Left kidney (tissue), 8 donors: ENCODE measurements at places on chromosomes 1 and 21. TPM values are rescaled to one million over a fixed set of nuclear protein-coding genes. Genes with fewer than 3 reads are reported as not detected.

DNA sequence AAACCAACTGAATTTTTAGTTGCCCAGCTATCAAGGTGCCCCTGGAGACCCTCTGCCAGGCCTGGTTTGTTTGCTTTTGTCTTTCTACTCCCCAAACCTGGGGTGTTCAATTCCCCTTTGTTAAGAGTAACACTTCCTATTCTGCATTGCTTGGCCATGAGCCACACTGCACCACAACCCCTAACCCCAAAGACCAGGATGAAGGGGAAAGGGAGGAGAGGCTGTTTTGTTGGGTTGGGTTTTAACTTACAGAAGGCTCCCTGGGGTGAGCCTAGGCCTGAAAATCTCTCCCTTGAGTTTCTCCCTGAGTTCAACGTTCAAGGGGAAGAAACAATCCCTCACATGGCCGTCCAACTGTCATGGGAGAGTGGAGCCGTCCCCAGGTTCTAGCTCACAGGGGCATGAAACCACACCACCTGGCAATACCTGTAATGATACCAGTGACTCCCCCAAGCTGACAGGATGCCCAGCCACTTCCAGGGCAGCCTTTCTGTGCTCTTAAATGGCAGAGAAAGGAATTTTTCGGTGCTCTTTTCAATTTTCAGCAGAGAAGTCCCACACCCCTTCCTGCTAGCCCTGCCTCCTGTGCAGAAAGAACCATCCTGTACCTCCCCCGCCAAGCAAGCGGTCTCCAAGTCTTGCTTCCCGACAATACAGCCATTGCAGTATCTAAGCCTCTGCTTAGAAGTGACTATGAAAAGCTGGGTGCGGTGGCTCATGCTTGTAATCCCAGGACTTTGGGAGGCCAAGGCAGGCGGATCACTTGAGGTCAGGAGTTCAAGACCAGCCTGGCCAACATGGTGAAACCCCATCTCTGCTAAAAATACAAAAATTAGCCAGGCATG lies 14.9 kb downstream of the SLC45A3 start:
- no peak for DNase-seq

GRCh38 chr1:8147956-8148355 lies 121.8 kb upstream of the ERRFI1 start:
- no peak for DNase-seq

The PLEKHN1 gene
- 0.20 TPM for polyA plus RNA-seq

The FNDC10 gene
- 2.4 TPM for polyA plus RNA-seq

DNA sequence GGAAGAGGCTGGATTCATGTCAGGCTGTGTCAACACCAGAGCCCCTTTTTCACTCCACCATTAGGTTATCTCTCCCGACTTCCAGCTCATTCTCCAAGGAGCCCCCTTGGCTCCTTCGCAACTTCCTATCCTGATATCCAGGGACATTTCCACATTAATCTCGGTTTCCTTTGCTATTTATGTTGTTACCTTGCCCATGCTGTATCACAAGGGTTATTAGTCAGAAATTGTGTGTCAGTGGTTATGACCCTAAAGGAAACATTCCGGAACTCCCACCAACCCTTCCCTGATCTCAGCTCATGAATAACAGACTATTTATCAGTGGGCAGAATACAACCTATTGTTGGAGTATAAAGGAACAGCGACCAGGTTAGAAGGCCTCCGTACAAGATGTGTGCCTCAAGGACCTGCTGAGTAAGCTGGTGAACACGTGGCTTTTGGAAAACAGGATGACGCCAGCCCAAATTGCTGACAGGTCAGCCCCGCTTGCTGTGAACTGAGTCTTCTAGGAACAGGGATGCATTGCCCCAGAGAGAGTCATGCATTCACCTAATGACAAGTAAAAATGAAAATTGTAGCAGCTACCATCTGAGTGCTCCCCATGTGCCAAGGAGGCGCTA lies 121.5 kb downstream of the PLPP3 start:
- no peak for DNase-seq

The FHAD1 gene
- 3.7 TPM for polyA plus RNA-seq

DNA sequence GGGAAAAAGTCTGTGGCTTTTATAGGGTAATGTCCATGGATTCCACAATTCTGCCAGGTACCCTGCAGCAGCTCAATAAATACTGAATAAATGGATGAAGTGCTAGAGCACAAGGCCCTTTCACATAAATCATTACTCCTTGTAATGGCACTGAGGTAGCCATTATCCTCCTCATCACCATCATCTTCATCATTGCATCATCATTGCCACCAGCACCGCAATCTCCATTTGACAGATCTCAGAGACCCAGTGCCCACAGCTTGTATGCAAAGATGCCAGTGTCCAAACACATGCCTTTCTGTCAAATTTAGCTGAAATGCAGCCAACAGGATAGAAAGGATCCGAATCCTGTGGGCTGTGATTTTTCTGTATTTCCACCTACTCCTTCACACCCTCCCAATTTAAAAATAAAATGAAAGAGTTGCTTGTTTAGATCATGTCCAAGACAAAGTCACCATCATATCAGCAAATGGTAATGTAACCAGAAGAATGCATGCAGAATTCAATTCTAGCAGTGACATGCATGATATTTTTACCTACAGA lies 17.4 kb downstream of the DAB1 start:
- no peak for DNase-seq

DNA sequence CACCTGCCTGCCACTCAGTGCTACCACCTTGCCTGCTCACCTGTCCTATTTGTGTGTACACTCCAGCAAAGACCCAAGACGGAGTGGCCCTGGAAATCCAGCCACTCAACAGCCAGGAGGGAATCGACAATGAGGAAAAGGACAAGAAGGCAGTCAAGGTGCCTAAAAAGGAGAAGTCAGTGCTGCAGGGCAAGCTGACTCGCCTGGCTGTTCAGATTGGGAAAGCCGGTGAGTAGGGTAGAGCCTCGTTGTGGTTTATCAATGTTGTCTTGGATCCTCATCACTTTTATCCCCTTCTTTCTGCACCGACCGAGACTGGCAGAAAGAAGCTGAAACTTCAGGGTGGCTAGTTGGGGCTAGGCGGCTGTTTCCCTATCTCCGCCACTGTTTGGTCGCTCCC lies 61.4 kb upstream of the LAX1 start:
- DNase-seq, result no peak

DNA sequence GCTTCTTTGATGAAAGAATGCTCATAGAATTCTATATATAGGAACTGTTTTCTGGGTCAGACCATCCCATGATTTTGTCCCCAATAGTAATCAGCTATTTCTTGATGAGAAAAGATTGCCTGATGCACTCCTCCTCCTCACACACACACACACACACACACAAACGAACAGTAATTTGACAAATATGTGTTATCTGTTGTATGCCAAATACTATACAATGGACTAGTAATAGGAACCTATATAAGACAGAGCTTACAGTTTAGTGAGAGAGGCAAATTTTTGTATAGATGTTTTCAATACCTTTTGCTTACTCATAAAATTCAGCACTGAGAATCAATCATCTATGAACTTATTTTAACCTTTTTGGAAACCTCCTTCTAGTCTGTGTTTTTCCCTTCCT lies 76.8 kb downstream of the PLA2G4A start:
- DNase-seq, result no peak

The OR2L13 gene
- polyA plus RNA-seq, result not detected

DNA sequence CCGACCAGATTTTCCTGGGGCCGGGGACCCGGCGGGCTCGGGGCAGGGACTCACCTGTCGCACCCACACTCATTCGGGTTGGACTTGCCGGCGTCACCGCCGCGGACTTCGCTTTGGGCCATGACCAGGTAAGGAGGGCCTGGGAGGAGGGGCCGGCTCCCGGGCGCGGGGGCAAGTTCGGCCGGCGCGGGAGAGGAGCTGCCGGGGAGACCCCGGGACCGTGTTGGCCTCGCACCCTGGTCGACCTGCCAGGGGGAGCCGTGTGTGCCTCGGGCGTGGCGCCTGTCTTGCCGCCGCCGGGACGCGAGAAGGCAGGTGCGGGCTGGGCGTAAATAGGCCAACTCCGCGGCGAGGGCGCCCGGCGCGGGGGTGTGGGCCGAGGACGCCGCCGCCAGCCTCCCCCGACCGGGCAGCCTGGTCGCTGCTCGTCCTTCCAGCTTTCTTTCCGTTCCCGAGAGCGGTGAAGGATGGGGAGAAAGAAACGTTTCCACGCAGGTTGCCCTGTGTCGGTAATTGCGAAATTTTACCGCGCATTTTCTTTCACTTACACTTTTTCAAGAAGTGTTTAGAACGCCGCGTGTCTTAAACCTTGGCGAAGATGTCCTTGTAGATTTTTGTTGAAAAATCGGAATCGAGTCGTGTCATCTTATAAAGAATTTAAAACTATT lies 558 bp downstream of the USP1 start:
- DNase-seq, result no peak

The PADI2 gene
- 2.7 TPM for polyA plus RNA-seq

The CLCA2 gene
- 0.05 TPM for polyA plus RNA-seq

DNA sequence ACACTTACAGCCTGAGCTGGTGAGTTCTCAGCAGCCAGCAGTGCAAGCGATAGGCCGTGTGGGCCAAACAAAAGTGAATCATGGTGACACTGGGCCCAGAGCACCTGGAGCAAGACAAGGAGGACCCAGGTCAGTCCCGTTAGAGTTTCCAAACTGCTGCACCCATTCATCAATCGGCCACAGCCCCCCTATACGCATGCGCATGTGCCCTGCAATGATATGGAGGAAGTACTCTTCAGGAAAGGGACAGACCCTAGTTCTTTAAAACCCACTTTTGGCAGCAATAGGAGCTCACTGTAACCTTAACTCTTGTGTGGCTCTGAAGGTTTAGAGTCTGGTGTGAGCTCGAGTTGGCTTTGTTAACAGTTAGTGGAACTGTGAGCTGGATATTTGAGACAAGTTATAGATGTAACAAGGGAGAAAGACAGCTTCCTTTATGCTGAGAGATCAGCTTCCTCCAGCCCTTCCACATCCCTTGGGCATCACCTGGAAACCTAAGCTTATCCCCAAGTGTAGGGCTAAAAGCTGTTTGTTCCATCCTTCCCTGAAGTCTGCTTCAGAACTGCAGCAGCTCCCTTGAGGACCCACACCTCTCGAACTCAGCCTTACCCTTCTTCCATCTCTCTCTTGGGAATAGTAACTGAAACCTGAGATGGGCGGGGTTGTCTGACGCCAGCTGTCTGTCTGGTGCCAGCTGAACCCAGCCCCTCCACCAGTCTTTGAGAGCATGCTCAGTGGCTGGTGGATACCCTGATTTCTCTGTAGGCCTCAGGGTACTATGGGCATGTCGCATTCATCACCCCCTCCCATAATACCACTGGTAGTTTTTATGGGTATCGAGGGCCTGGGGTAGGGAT lies 17.7 kb downstream of the NMNAT1 start:
- peak; percentile 30 for DNase-seq

GRCh38 chr1:7526867-7527732 lies 244.0 kb upstream of the VAMP3 start:
- no peak for DNase-seq

GRCh38 chr1:15051882-15052528 lies 101.5 kb upstream of the TMEM51 start:
- DNase-seq, result no peak

DNA sequence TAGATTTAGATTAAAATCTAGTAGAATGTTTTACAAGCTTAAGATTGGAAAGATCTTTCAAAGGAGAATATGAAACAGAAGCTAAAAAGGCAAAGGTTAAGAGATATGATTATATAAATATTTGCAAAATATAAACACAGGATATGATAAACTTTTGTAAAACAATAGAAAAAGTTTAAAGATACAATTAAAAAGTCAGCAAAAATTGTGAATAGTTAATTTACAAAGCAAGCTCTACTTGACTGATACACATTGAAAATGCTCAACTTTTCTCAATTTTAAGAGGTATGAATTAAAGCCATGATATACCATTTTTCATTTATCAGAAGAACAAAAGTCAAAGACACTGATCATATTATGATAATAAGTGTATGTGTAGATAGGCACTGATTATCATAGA lies 21.0 kb downstream of the RAB3GAP2 start:
- DNase-seq, result no peak

The WDR4 gene
- 11.8 TPM for polyA plus RNA-seq

The SLAMF6 gene
- polyA plus RNA-seq, result 0.13 TPM

DNA sequence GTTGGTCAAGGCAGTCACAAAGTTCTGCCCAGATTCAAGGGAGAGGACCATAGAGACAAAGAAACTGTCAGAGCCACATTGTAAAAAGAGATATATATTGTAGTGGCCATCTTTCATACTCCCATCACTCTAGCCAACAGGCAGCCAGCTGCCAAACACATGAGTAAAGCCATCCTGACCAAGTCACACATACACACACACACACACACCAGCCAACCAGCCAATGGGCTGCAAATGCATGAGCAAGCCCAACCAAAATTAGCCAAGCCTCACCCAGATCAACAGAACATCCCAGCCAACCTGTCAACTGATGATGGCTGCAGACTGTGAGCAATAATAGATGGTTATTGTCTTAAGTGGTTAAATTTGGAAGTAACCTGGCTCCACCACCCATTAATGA lies 120.7 kb downstream of the SEC16B start:
- DNase-seq, result no peak

DNA sequence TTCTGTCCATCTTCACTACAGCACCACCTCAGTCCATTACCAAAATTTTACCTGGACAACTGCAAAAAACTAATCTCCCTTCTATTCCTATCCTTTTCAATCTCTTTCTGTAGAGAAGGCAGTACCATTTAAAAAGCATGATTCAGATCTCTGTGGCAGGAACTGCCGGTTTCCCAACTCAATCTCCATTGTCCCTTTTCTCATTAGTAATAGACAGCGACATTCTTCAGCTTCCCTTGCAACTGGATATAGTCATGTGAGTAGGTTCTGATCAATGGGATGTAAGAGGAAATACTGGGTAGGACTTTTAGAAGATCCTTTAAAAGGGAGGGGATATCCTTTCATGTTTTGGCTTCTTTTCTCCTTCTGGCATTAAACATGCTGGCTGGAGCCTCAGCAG lies 74.9 kb downstream of the ADCY10 start:
- DNase-seq, result no peak

GRCh38 chr1:71916894-71917293 lies 365.4 kb downstream of the NEGR1 start:
- DNase-seq, result no peak

The LCE1B gene
- not detected for polyA plus RNA-seq

DNA sequence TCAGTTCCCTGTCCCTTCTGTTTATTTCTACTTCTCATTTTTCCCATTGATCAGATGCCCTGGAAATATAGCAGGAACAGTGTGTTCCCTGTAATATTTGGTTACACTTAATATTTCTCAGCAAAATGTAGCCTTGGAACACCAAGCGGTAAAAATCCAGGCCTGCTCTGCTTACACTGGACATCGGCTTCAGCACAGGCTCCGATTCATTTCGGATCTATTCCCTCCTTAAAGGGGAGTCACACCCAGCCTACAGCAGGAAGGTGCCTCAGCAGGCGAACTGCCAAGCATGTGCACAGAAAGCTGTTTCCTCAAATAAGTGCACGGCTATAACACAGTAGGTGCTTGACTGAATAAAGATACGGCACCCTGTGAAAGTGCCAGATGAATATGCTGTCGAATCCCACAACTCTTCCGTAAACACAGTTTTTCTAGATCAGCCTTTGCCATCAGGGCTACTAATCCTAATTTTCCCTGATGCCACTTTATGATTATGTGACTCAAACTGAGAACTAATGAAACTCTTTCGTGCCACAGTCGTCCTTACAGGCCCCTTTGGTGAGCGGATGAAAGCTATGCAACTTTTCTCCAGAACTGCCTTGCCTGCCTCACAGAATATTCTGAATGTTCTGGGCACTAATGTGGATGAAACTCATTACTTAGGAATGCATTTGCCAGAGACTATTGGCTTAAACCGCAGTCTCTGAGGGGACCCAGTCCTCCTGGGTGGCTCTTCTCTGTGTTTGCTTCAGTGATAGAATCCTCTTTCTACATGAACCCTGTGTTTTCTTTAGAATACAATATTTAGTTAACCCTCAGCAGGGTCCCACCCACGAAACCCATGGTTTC lies 275.5 kb upstream of the RUNX1 start:
- no peak for DNase-seq
